ENCODE measurements at places on chromosomes 2 and 18.

DNA sequence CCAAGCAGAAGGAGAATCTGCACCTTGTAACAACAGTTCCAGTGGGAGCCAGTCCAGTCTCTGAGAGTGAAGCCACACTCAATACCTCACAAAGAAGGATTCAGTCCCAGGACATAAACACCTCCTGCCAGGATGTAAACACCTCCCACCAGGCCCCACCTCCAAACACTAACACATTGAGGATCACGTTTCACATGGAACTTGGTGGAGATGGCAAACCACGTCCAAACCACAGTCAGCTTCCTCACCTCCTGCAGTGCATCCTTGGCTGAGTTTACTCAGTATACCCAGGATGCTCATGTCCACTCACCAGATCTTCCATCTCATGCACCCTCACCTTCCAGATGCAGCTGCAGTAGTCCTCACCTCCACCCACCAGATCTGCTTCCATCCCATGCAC, 37.8 kb upstream of the TMEM18 start:
- no peak for DNase-seq

DNA sequence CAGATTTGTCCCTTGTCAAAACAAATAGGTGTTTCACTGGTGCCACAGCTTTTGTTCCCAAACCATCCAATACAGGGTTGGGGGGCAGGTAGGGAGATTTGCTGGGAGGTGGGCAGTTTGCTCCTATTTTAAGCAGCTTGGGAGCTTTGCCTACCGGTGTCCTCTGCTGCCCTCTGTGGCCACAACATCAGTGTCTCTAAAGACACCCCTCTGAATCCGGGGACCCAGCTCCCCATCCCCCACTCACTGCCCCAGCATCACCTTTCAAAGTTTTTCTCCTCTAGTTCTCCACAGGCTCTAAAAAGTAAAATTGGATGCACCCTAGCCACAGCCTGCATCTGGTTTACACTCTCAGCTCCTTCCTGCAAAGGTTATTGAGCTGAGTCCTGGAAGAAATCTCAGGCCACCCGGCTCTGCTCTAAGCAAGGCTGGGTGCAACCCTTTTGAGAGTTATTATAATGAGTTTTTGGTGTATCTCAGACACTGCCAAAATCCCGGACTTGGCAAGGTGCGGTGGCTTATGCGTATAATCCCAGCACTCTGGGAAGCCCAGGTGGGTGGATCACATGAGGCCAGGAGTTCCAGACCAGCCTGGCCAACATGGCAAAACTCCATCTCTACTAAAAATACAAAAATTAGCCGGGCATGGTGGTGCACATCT, 2.9 kb upstream of the EPAS1 start:
- peak; percentile 61 for DNase-seq

DNA sequence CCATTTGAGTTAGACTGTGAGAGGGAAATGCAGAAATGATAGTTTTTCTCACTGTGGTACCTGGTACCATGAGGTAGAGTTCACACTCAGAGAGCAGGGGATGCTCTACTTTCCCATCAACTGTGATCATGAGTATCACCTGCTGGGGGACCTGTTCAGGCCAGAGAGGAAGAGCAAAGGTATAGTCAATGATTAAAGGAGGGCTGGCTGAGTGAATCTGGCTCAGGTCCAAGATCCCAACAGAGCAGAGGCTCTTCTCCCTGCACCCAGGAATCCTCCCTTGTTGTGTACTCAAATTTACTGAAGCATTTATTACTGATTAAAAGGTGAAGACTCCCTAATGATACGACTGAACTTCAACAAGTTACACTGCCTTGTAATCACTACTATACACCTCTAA, 104.6 kb upstream of the CHRNA1 start:
- DNase-seq: no peak

GRCh38 chr2:10380048-10380926, 67.8 kb downstream of the ODC1 start:
- DNase-seq: peak; percentile 53

- no peak for DNase-seq
These were observed 22.1 kb upstream of the CATIP start for GRCh38 chr2:218334531-218334930.

- DNase-seq: no peak
These were observed 131.4 kb upstream of the DNMT3A start for GRCh38 chr2:25473131-25473530.

- no peak for DNase-seq
These were observed 33.0 kb downstream of the COMMD1 start for GRCh38 chr2:61938511-61938910.

DNA sequence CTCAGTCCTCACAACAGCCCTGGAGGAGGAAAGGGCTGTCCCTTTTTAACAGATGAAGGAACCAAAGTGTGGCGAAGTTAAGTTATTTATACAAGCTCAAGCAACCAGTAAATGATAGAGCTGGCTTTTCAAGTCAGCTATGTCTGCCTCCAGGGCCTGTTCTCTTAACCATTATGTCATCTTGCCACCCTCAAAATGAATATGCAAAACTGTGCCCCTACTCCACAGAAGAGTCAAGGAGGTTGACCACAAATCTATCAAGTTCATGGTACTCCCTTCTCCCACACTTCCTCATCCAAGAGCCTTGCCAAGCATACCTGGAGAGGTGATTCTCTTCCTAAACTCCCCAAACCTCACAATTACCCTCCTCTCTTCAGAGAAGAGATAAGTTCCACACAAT, 37.3 kb upstream of the CREB1 start:
- DNase-seq: no peak

DNA sequence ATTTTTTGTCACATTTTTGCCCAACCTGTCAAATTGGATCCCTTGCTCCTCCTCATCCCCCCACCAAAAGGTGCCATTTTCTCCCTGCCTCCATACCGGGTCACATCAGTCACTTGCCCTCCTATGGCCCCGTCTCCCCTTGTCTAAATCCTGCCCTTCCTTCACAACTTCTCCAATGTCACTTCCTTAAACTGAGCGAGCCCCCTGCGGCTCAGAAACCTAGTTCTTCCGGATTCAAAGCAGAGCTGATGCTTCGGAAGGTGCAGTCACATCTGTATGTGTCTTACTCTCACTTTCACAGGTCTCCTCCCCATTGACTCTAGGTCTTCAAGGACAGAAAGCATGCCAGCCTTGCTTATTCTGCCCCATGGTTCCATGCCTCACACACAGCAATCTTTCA, 22.1 kb downstream of the TNP1 start:
- no peak for DNase-seq

DNA sequence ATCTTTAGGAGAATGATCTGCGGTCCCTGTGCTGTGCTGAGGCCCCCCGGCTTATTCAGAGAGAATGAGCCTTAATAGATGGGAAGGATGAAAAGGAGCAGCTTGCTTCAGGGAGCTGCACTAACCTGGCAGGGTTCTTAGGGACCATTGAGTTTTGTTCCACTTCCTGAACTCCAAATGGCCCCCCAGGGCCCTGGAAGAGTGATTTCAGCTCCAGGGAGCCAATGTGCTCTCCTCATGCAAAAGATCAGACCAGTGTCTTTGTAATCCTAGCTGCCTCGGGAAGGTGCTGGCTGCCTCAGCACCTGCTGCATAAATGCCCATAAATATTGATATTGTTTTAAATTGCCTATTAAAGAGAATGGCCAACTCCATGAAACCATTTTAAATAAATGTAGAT, 210.2 kb downstream of the NCK2 start:
- DNase-seq: no peak

- no peak for DNase-seq
These were observed 65.0 kb downstream of the NYAP2 start for GRCh38 chr2:225464346-225465025.

GRCh38 chr18:23196119-23197007, 61.1 kb downstream of the CABLES1 start:
- DNase-seq: no peak

DNA sequence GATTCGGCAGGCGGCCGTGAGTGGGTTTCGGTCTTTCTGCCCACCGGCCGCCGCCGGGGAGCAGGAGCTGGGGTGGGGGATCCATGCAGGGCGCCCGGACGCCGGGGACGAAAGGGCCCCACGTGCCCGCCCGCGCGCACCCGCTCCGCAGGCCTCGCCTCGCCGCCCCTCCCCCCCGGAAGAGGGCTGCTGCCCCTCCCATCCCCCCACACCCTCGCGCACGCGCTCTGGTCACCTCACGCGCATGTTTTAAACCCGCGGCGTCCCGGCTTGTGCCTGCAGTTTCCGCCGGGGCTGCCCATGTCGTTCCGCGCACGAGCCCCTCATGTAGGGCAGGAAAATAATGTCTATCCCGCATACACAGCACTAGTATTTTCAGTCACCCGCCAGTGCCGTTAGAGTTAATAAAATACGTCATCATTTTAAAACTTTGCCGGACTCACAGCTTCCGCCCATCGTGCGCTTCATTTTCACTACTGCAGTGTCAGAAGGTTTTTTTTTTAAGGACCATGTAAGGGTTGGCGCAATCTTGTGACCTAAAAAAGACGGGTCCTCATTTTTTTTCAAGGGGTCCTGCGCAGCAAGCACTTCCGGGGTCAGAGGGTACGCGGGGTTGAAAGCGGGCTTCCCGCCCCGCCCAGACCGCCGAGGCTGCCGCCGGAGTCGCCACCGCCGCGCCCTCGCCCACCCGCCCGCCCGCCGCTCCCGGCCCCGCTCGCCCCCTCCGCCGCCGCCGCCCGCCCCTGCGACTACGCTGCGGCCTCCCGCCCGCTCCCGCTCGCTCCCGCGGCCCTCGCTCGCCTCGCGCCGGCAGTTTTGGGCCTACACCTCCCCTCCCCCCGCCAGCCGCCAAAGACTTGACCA, at the start of gene PCBP1:
PCBP1 (plus strand) TSS at position 640 of the 864 bp plus-strand sequence. CDS start 267 bp downstream, outside the sequence.
- DNase-seq: peak; percentile 97

DNA sequence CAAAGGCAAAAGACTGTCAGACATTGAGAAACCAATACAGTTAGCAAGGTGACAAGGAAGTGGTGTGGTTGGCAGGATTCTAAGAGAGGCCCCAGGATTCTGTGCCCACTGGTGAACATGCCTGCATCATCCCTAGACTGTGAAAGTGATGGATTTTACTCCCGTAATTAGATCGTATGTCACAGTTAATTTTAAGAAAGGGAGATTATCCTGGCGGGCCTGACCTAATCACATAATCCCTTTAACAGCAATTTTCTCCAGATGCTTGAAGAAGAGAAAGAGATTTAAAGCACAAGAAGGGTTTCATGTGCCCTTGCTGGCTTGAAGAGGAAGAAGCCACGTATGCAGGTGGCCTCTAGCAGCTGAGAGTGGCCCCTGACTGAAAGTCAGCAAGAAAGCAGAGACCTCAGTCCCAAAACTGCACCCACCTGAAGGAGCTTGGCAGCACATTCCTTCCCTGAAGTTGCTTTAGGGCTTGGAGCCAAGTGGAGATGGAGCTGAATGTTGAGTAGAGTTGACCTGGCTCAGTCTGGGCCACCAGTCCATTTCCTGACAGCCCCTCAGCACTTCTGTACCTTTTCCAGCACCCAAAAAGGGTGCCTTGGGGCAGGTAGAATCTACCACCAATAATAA, 49.1 kb downstream of the GTF3C3 start:
- DNase-seq: no peak
